HuH-7 (cell line): ENCODE measurements at places on chromosomes 13 and 19.

GRCh38 chr13:98542568-98543377 is 34.1 kb downstream of the STK24 start:
- no peak for DNase-seq

- DNase-seq: no peak
These were observed 3.8 kb downstream of the RFXAP start for GRCh38 chr13:36822785-36823184.

DNA sequence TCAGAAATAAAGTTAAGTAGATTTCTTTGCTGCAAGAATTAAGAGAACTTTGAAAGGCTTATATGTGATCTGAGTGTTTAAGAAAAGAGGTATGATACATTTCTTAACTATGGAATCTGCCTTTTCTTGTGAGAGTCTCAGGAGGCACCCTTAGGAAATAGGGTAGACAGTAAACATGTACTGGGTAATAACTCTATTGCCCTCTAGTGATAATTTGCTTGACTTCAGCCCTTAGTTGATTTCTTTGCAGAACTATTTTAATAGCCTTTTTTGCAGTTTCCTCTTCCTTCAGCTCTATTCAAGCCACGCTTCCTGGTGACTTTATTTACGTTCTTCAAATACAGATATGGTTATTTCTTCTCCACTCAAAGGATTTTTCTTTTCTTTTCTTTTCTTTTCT is 37.0 kb upstream of the CCNA1 start:
- no peak for DNase-seq

- no peak for DNase-seq
These were observed 83.4 kb downstream of the GPR12 start for GRCh38 chr13:26677156-26677555.

DNA sequence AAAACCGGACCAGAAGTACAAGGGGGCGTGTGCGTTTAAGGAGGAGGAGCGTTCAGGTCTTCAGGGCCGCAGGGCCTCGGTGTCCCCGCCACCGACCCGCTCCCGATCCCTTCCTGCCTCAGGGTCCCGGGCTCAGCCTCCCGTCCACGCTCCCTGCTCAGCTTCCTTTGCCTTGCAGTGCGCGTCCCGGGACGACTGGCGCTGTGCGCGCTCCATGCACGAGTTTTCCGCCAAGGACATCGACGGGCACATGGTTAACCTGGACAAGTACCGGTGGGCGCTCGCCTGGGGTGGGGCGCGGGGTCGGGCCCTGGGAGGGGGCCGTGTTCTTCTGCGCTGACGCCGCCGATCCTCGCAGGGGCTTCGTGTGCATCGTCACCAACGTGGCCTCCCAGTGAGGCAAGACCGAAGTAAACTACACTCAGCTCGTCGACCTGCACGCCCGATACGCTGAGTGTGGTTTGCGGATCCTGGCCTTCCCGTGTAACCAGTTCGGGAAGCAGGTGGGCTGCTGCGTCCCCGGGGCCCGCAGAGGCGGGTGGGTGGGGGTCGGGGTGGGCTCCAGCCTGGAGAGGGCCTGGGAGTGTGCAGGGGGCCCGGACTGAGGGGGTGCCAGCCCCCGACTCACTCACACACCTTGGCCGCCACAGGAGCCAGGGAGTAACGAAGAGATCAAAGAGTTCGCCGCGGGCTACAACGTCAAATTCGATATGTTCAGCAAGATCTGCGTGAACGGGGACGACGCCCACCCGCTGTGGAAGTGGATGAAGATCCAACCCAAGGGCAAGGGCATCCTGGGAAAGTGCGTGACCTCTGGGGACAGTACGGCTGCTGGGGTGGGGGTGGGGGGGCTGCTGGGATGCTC is 1.4 kb downstream of the GPX4 start:
- DNase-seq: peak; percentile 47

DNA sequence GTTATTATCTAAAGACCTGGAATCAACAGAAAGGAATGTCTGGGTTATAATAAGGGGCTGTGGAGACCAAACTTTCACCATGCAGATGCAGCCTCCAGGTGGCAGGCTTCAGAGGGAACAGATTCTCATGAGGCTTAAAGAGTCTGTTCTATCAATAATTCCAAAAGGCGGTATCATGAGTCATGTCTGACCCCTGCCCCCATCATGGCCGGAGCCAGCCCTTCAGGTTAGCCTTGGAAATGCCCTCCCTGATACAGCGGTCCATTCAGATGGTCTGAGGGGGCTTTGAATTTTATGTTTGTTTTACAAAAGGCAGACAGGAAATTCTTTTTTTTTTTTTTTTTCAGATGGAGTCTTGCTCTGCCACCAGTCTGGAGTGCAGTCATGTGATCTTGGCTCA is 21.7 kb upstream of the LAMP1 start:
- DNase-seq: peak; percentile 52

GRCh38 chr19:2150794-2151338 is 500 bp downstream of the AP3D1 start:
- DNase-seq: no peak

- DNase-seq: no peak
These were observed 606 bp downstream of the PRDX2 start for GRCh38 chr19:12800923-12801465.

DNA sequence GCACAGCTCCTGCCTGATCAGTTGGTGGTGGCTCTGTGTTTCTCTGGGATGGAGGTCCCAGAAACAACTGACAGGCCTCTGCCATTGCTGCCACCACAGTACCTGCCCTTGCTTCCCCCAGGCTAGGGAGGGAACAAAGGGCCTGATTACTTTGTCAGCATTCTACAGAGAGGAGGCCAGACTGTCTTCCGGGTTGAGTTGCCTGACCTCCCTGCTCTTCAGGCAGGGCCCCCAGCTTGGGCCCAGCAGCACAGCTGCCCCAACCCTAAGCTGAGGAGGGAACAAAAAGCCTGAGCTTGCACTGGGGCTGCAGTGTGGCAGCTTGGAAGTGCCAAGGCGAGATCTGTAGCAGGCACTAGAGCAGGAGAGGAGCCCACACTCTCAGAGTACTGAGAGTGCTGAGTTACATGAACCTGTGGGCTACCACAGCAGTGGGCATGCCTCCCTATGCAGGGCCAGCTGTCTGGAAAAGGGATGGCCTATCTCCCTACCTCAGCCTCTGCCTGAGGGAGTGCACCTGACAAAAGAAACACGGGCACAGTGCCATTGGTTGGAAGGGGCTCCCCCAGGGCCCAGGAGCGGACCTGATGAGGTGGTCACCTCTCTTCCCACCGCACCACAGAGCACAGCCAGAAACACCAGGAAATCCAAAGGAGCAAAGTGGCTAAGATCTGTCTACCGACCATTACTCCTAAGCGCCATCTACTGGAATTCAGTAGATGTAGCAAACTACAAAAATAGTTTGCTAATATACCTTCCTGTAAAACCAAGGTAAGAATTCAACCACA is 24.4 kb downstream of the SLC25A15 start:
- DNase-seq: peak; percentile 37

- DNase-seq: no peak
These were observed 9.0 kb upstream of the TNFRSF19 start for GRCh38 chr13:23561261-23561660.

GRCh38 chr19:41479757-41480191 is 36.8 kb downstream of the ERICH4 start:
- no peak for DNase-seq

DNA sequence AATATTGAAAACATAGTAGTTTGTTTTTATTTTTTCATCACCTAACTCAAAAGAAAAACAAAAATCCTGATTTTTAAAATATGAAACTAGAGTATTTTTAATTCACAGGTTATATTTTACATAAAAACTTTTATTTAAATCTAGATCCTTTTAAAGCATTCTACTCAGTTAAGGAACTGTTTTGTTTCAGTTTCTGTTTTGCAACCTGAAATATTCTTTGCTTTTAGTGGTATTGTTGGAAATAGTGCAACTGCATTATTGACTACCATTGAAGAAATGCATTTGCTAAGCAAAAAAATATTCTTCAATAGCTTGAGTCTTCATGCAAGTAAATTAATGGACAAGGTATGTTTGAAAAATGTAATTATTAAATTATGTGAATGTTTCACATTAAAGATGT is 43.8 kb downstream of the COG6 start:
- no peak for DNase-seq

GRCh38 chr13:26449063-26449848 is 108.2 kb upstream of the WASF3 start:
- DNase-seq: no peak

GRCh38 chr19:49014123-49014869 is 2.6 kb downstream of the LHB start:
- no peak for DNase-seq

DNA sequence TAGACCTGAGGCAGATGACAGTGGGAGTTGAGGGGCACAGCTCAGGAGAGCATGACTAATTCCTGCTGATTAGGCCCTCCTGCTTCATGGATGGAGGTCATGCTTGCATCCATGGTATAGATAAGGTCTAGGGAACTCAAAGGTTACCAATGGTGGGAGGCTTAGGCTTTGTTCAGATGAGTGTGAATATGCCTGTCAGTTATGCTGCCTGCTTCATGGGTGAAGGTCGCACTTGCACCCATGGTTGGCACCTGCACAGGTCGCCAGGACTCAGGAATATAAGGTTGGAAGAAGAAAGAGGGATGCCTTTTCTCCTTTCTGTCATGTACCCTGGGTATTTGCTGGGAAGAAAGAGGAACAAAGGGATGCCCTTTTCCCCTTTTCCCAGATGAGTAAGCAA is 53.4 kb upstream of the GJB6 start:
- no peak for DNase-seq

DNA sequence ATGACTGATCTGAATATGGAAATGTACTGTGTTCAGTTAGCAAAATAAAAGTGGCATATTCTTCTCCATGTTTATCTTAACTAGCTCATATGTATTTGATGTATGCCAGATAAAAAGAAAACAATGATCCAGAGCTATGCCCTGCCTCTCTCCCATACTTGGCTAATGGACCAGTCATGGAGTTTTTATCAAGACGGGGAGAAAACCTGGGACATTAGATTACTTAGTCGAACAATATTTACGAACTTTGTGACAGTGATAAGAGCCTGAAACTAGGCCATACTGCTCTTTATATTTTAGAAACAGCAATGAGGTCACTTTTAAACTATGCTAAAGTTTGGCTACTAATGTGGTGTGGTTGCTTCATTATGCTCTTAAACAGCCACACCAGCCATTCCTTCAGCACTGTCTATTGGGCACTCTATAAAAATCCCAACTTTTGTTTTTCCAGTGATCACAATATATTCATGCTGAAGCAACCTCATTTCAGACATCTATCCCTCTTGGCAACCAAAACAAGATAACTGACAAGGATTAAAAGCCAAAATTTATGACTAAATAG is 265.0 kb downstream of the FGF14 start:
- DNase-seq: no peak

GRCh38 chr13:53098455-53098854 is 69.8 kb downstream of the OLFM4 start:
- DNase-seq: no peak

GRCh38 chr19:6730153-6730804 is 7.1 kb downstream of the GPR108 start:
- peak; percentile 76 for DNase-seq

GRCh38 chr13:71546881-71547280 is 320.1 kb downstream of the DACH1 start:
- DNase-seq: no peak

DNA sequence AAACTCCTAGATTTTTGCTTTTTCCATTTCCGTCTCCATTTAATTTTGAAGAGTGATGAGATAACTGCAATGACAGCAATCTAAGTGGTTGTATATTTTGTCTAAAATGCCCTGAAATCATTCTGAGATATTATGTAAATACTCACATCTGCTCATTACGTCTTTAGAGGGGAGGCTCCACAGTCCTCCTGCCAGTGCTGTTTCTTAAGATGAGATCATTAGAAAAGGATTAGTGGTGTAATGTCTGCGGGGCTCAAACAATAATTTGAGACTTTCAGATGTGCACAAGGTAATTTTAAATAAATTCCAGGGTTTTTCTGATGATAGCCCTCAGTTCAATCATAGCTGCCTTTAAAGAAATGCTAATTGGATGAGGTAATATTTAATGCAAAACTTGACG is 437.9 kb downstream of the FOXO1 start:
- DNase-seq: no peak

DNA sequence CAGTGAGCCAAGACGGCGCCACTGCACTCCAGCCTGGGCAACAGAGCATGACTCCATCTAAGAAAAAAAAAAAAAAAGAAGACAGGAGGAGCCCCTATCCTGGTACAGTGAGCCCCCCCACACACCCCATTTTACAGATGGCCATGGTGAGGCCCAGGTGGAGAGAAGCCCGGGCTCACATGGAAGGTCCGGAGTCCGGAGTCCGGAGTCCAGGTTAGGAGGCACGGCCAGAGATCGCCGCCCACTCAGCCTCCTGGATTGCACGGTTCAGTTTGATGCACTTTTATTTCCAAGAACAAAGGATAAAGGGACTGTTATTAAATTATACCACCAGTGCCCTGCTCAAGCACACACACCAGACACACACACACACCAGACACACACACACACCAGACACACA is 11.3 kb upstream of the BTBD2 start:
- DNase-seq: no peak

DNA sequence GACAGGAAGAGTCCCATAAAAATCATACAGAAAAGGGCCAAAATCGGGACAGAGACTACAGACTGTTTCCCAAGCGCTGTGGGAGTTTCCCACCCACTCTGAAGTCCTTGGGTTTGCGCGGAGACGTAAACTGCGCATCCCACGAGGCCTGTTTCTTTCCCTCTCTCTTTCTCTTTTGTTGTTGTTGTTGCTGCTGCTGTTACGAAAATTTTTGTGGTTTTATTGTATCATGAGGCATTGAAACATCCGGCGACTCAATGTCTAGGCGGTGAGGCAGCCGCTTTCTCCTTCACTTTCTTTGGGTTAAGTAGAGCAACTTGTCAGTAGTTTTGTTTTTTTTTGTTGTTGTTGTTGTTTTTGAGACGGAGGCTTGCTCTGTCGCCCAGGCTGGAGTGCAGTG is 1.6 kb upstream of the PPP1R12C start:
- no peak for DNase-seq

GRCh38 chr13:34224877-34225276 is 406.9 kb downstream of the RFC3 start:
- DNase-seq: no peak

GRCh38 chr13:109212650-109213049 is 573.7 kb downstream of the IRS2 start:
- no peak for DNase-seq

GRCh38 chr13:22432690-22433089 is 748.1 kb upstream of the SGCG start:
- no peak for DNase-seq

DNA sequence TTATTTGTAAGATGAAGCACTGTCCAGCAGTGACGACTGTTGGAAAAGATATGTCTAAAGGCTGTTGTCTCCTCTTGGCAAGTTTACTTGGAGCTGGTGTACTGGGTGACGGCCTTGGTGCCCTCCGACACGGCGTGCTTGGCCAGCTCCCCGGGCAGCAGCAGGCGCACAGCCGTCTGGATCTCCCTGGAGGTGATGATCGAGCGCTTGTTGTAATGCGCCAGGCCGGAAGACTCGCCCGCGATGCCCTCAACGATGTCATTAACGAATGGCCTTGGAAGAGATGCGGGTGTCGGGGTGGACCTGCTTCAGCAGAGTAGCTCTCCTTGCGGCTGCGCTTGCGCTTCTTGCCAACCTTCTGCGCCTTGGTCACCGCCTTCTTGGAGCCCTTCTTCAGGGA is 24.6 kb upstream of the ZDHHC20 start:
- no peak for DNase-seq
